ENCODE measurements at places on chromosomes 3 and 15.

- no peak for DNase-seq
Observed at GRCh38 chr15:65244638-65245037, 33.4 kb upstream of the CILP start.

- DNase-seq, result no peak
Observed at GRCh38 chr3:53303957-53304356, 43.4 kb downstream of the DCP1A start.

GRCh38 chr3:64264501-64265109 lies 39.3 kb upstream of the PRICKLE2 start:
- DNase-seq, result no peak

- no peak for DNase-seq
Observed at GRCh38 chr15:28018291-28019044, 80.6 kb downstream of the OCA2 start.

GRCh38 chr15:36831125-36831903 lies 251.9 kb downstream of the CDIN1 start:
- DNase-seq, result peak; percentile 69

- no peak for DNase-seq
Observed at GRCh38 chr3:158443632-158444031, 127.4 kb upstream of the MLF1 start.

- no peak for DNase-seq
Observed at GRCh38 chr3:42106646-42107045, 15.5 kb downstream of the TRAK1 start.

DNA sequence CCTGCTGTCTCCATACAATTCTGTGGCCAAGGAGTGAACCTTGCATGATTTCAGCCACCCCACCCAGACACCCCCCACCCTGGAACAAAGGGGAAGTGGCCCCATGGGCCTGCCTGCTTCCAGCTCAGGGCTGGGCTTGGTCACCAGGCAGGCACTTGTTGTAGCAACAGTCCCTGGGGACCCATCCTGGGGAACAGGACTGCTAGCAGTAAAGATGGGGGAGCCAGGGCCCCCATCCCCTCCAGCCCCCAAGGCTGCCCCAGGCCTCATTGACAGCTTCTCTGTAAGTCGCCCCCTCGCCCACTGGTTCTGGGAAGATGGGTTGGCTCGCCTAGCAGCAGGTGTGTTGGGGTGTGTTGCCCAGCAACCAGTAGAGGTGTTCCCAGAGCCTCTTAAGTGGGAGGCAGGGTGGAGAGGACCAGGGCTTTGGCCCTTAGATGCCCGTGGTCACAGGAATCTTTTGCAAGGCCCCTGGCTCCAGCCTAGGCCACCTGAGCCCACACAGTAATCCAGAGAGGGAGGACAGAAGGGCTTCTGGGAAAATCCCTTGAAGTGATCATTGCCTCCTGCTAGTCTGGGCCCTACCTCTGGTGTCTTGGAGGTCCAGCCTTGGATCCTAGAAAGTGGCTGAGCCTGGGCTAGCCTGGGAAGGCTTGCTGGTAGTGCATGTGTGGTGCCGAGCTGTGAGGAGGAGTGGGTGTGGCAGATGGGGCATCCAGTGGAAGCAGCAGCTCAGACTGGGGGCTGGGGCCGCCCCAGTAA lies 48.9 kb downstream of the CYP11A1 start:
- DNase-seq, result no peak

- DNase-seq, result peak; percentile 30
Observed at GRCh38 chr3:169241991-169242707, 421.4 kb downstream of the MECOM start.

DNA sequence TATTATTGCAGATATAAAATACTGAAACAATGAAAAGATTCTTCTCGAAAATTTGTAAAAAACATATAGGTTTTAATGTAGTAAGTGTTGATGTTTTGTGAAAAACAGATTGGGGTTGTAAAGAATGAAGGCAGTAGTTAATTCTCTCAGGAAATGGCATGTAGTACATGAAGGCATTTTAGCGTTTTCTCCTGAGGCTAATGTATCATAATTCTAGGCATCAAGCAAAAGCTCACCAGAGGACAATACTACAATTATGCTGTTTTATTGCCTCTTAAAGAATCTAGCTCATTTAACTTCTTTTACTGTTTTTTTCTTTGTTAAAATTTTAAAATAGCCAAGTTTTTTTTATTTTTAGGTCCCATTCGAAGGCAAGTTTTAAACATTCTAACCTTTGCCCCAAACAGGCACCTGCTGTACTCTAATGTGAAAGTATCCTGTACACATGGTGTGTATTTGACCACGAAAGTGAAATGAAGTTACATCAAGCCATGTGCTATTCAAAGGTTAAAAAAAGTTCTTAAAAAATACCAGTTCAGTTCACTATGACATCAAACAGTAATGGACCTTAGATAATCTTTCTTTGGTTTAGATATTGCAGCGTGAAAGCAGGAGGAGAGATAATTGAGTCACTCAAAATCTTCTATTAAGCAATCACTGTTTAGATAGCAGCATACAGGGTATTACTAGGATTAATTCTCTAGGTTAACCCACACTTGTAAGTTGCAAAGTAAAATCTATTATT lies 163.6 kb downstream of the ECT2 start:
- DNase-seq, result no peak

DNA sequence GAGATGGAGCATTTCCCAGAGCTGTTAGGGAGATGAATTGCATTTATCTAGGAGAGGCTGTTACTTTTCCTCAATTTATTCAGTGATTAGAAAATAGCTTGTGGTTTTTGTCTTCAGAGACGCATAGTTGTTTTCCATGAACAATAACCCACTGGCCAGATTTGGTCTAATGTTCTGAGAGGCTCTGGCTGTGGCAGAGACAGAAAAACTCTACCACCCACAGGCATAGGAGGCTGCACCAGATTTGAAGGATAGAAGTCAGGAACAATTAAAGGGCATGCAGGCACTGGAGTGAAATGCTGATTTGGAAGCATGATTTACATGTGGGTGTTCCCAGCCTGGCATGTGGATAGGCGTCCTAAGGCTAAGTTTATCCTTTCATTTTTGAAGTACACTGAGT lies 143.5 kb downstream of the NFKBIZ start:
- DNase-seq, result no peak

GRCh38 chr3:2130726-2131125 lies 32.1 kb downstream of the CNTN4 start:
- no peak for DNase-seq

- no peak for DNase-seq
Observed at GRCh38 chr3:48561045-48561736, 2.4 kb downstream of the UCN2 start.

GRCh38 chr3:30112902-30113484 lies 493.4 kb upstream of the TGFBR2 start:
- DNase-seq, result peak; percentile 31

DNA sequence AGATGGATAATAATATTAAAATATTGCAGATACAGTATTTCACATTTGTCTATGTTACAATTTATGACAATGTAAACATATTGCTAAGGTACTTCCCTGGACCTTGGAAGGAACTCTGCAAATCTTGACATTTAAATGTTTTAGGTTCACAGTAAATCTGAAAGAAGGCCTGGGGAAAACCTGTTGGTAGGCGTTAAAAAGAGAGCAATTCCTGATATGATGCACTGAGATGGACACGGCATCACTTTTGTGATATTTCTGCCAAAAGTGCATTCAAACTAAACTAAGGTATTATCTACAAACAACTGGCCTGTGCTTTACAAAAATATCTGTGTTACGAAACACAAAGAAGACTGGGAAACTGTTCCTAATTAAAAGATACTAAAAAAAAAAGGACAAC lies 6.1 kb upstream of the TP63 start:
- no peak for DNase-seq

- no peak for DNase-seq
Observed at GRCh38 chr3:185313693-185314246, 49.2 kb upstream of the MAP3K13 start.

GRCh38 chr3:46870651-46871050 lies 6.9 kb upstream of the PTH1R start:
- no peak for DNase-seq

DNA sequence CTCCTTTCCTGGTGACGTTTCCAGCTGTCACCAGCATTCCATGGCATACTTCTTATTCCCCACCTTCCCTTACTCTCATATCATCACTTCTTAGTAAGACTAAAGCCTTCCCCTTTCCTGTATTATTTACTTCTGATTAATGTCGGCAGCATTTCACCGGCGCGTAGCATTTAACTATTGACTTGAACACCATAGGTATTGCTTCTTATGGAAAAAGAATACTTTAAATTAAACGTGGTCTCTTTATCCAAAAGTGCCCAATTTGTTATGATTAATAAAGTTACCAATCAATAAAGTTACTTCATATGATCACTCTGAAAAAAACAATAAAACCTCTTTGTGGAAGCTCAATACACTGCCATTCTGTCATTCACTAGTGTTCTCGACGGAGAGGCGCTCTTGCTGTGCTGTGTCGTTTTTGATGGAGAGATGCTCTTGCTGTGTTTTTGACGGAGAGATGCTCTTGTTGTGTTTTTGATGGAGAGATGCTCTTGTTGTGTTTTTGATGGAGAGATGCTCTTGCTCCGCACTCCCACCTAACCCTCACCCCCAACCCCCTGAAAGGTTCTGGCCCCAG lies 165.0 kb downstream of the XXYLT1 start:
- DNase-seq, result no peak

- DNase-seq, result peak; percentile 93
Observed at GRCh38 chr3:102129760-102130608, 280.7 kb downstream of the NFKBIZ start.

DNA sequence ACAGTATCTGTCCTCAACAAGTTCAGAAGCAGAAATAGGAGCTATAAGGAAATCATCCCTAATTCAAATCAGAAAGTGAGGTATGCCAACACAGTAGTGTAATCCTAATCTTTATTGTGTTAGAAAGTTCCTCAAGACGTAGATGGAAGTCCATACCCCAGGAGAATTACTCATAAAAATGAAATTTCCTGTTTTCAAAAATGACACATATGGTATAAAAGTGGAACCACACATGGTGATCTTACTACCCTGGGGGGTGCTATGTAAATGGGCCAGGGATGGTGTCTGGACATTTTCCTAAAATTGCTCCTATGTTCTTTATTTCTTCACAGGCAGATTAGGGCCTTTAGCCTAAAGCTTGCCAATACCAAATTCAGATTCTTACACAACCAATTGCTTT lies 204.1 kb downstream of the ARRDC4 start:
- DNase-seq, result peak; percentile 39

DNA sequence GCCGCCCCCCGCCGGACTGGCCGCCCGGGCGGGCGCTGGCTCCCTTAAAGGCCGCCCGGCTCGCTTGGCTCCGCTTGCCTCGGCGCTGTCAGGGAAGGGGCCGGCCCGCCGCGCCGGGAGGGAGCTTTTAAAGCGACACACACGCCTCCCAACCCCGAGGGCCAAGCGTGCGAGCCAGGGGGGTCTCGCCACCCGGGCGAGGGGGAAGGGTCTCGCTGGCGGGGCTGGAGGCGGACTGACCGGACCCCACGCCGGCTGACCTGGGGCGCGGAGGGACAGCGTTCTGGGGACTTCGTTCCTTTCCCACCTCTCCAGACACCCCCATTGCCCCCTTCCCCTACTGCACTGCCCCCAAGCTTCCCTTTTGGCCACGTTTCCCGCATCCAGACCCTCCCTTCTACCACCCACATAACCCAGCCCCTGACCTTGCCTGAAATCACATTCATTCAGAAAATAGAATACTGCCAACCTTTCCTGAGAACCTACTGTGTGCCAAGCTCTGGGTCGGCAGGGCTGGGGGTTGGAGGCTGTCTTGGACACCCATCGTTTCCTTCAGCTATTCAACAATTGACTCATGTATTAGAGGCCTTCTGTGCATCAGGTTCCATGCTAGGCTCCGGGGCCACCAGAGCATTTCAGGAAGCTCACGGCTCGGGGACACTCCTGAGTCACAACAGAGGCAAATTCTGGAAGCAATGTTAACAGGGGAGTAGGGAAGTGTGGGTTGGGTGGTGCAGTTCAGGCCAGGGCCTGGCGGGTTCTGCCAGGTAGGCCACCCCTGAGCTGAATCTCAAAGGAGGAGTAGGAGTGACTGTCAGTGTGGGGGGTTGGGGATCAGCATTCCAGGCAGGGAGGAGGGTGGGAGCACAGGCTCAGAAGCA lies at the start of gene INSYN1:
INSYN1 (minus strand) TSS at position 102 of the 881 bp plus-strand sequence. CDS start 2,221 bp downstream, outside the sequence.
- DNase-seq, result no peak

DNA sequence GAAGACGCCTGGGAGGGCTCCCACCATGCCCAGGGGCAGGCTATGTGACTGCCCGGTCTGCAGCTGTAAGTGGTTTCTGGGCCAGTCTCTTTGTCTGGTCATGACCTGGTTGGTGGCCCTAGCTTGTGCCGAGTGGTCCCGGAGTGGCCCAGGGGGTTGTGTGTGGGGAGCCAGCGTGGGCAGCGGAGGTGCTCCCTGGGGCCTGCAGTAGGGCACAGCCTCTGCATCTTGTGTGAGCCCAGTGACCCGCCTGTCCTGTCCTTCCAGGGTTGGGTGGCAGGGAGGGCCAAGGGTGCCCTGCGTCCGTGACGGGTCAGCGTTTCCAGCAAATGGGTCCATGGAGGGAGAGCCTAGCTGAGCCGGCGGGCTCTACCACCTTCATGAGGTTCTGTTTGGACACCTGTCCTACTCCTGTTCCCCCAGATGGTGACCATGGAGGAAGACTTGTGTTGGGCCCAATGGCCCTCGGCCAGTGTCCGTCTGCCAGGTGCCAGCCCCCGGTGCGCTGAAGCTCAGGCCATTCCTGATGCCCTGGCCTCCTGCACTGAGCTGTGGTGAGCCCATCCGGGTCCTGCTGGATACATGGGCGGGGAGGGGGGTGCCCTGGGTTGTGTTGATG lies 215.4 kb downstream of the SNRPN start:
- no peak for DNase-seq

- DNase-seq, result no peak
Observed at GRCh38 chr15:66786222-66786621, 84.2 kb downstream of the SMAD6 start.

DNA sequence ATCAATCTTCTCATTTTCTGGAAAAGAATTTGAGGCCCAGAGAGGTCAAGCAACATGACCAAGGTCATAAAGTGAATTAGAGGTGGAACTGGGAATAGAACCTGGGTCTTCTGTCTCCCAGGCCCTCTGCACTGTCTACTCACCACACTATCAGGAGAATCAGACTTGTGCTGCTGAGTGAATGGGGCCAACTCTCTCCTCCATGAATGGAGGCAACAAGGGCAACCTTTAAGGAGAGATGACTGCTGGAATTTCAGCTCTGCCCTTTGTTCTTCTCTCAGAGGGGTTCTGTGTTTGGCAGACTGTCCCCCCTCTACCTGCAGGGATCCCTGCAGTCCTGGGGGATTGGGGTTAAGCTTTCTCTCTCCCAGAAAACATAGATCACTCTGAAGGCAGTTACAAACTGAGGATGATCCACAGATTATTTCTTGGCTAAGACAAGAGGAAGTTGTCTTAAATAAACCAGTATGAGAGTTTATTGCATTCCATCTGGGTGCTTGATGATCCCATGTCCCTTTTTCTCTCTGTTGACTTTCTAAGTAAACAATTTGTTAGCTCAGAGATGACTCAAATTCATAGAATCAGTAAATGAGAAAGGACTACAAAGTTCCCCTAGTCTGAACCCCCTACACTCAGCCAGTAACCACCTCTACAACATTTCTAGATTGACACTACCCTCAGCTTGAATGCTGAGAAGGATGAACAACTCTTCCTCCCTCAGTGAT lies 99.0 kb upstream of the LIPC start:
- DNase-seq, result peak; percentile 3

DNA sequence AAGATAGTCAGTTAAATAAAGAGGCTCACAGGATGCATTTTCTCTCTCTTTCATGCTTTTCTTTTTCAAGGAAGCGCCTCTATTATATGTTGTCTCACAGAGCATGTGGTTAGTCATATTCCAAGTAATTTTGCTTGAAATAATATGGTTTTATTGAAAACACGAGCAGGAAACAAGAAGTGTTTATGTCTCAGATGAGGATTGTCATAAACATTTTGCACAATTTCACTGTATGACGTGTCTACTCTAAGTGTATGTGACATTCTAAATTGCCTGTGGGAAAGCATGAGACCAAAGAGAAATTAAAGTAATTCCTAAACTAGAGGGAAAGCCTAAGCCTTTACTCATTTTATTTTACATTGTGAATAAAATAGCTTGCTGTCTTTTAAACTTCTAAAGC lies 818.6 kb downstream of the EPHA3 start:
- DNase-seq, result no peak

Data from mammary epithelial cell (primary cell).